ENCODE measurements at places on chromosomes 5 and 9. TPM values are rescaled to one million over a fixed set of nuclear protein-coding genes. Genes with fewer than 3 reads are reported as not detected.

GRCh38 chr5:81067406-81067805, 107.2 kb downstream of the RASGRF2 start:
- no peak overlapping the region for H3K4me3 ChIP-seq
- DNase-seq, result no peak
- H3K4me1 ChIP-seq, result no peaks in the 10 kb centered on the region
- no peak overlapping the region for H3K27ac ChIP-seq
- no peaks in the 10 kb centered on the region for H3K27me3 ChIP-seq
- H3K36me3 ChIP-seq, result no peaks in the 10 kb centered on the region

DNA sequence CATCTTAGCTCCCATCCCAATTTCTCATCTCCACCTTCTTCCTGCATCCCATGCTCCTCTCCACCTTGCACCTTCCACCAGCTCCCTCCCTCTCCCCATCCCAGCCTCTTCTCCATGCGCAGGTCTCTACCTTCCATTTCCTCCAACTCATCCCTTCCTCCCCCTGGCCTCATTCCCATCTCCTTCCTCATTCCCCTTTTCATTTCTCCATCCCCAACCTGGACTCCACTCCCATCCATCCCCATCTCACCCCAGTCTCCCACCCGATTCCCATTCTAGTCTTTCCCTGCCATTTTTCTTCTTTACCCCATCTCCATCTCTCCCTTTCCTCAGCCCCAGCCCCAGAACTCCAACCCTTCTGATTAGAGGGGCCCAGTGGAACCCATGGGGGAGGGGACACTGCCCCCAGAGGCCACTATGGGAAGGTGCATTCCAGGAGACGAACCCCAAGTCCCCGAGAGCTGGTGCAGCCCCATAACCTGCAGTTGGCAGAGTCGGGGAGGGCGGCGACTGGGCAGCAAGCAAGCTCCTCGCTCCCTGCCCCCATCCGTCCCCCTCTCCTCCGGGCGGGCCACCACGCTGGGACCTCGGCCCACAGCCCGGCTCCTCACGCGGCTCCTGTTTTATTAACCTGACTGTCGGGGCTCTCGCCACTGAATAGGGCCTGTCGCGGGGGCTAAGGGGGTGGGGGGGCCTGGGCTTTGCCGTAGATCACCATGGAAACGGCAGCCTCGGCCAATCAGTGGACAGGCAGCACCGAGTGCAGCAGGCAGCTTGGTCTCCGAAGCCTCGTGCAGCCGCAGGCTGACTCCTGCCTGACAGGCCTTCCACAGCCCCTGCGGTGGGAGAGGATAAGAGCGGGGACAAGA, 66.7 kb downstream of the PCDH1 start:
- no peaks in the 10 kb centered on the region for H3K36me3 ChIP-seq
- peaks cover 7% of the 10 kb centered on the region for H3K4me1 ChIP-seq
- no peak for DNase-seq
- H3K27ac ChIP-seq, result no peak overlapping the region
- no peak overlapping the region for H3K4me3 ChIP-seq
- H3K27me3 ChIP-seq, result peaks cover 9% of the 10 kb centered on the region

CARD6 gene
- 24.3 TPM for total RNA-seq

IL33 gene
- total RNA-seq, result 47.8 TPM

RELL2 gene
- 5.5 TPM for total RNA-seq

All from lower lobe of right lung (tissue), 2 donors.